Fibroblast of skin of left quadriceps (primary cell): ENCODE measurements at places on chromosomes 13 and 19.

DNA sequence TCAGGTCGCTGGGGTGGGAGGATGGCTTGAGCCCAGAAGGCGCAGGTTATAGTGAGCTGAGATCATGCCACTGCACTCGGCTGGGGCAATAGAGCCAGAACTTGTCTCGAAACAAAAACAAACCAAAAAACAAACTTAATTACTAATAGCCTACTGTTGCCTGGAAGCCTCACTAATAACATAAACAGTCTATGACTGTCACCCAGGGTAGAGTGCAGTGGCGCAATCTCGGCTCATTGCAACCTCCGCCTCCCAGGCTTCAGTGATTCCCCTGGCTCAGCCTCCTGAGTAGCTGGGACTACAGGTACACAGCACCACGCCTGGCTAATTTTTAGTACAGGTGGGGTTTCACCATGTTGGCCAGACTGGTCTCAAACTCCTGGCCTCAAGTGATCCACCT, 18.0 kb downstream of the CATSPERD start:
- DNase-seq, result no peak

GRCh38 chr13:104975272-104975671, 1560.2 kb downstream of the EFNB2 start:
- DNase-seq, result no peak

GRCh38 chr13:114078461-114079451, 53.7 kb downstream of the RASA3 start:
- peak; percentile 22 for DNase-seq

DNA sequence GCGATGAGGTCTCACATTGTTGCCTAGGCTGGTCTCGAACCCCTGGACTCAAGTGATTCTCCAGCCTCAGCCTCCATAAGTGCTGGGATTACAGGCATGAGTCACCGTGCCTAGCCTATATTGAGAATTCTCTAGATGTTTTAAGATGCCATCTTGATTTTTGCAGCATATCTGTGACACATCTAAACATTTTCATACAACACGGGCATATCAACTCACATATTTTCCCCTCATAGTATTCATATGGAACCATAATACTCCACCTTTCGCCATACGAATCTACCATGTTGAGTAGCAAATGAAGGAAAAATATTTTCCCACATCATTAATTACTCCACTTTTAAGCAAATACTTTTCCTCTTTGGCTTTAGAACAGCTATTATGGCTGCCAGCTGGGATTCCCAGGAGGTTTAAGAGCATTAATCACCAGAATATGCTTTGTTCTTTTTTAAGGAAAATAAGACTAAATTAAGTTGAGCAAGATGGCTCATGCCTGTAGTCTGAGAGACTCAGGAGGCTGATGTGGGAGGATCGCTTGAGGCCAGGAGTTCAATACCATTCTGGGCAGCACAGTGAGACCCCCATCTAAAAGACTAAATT, 56.9 kb upstream of the GTF2F2 start:
- DNase-seq, result peak; percentile 47

DNA sequence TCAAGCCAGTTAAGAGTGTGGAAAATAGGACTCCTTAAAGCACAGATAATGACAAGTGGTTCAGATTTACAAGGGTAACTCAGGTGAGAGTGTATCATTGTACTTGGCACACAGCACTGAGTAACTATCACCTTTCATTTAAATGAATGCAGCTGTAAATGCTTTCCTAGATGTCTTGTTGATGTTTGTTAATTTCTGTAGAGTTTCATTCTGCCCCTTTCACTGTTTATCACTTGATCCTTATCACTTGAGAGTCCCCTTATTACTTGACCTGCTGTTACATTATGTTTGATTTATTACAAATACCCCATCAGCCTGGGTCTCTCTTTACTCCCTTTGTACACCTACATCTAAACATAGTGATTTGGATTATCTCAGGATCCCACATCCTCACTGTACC, 38.1 kb upstream of the ZNF527 start:
- no peak for DNase-seq

- no peak for DNase-seq
These were observed 71.8 kb downstream of the SPACA7 start for GRCh38 chr13:112447761-112448603.

DNA sequence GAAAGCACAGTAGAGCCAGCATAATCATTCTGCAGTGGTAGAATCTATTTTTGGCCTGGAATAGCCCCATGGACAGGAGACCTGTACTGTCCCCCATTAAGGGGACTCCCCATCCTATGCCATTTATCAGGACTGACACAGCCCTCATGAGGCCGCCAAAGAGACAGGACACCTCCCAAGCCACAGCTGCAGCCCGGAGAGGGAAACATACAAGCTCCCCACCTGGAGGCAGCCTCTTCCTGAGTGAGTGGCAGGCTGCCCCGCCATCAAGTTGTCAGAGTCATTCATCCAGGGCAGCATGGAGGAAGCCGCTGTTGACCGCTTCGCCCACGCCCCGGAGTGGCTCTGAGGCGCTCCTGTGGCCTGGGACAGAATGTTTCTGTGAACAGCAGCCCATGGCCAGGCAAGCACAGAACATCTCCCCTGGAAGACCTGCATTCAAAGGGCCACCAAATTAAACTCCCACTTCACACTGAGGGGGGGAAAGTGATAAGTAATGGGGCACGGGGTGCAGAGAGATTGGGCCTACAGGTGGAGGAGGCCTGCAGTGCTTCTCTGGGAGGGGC, 111.3 kb downstream of the ZDHHC20 start:
- DNase-seq, result no peak

- DNase-seq, result peak; percentile 18
These were observed 8.2 kb upstream of the PCDH9 start for GRCh38 chr13:67238277-67238859.

GRCh38 chr19:33394006-33394722, 20.7 kb downstream of the CEBPG start:
- no peak for DNase-seq

- peak; percentile 30 for DNase-seq
These were observed 21.4 kb downstream of the KCTD4 start for GRCh38 chr13:45179428-45179827.

DNA sequence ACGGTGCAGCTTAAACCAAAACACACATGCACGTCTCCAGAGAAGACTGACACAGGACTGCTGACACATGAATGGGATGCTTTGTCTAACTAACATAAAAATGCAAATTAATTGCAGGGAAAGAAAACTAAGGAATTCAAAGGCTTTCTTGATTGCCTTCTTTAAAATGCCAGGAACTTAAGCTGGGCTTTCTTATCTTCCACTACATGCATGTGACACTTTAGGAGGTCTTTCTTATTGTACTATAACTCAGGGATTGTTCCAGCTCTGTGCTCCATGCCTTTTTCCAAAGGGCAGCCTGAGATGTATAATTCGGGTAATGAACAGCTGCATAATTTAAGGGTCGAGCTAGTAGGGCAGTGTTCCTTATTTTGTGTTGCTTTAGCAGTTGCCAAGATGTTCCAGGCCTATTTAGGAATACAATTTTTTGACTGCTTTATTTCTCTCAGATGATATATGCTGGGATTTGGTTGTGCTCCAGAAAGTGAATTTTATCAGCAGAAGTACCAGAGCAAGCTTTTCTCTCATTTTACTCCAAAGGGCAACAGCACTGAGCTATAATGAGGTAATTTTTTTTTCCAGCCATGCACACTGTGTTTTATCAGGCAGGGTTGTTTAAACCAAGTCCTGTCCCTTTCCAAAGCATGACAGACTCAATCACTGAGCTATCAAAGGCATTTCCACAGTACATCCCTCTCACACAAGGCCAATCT, 885.2 kb downstream of the PCDH9 start:
- DNase-seq, result no peak

- DNase-seq, result no peak
These were observed 9.6 kb upstream of the LATS2 start for GRCh38 chr13:21071015-21071414.

GRCh38 chr19:4473011-4473762, 1.1 kb downstream of the HDGFL2 start:
- DNase-seq, result no peak

DNA sequence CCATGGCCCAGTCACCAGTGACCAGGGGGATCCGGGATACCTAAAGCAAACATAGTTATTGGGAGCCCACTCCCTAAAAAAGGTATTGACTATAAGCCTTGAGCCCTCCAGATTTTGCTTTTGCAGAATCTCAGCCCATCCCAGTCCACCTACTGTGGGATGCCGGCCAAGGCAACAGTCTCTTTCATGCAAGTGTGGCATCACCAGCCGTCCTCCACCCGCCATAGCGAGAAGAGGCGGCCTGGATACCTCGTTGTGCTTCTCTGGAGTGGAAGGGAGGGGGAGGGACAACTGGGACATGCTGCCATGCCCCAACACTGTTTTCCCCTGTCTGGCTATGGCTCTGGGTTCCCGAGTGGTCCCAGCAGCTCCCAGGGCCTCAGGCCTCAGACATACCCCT, 123.4 kb downstream of the DPF1 start:
- no peak for DNase-seq

GRCh38 chr19:7720351-7720750, 11.6 kb downstream of the CLEC4G start:
- no peak for DNase-seq

GRCh38 chr13:91745967-91746366, 347.5 kb downstream of the GPC5 start:
- no peak for DNase-seq

DNA sequence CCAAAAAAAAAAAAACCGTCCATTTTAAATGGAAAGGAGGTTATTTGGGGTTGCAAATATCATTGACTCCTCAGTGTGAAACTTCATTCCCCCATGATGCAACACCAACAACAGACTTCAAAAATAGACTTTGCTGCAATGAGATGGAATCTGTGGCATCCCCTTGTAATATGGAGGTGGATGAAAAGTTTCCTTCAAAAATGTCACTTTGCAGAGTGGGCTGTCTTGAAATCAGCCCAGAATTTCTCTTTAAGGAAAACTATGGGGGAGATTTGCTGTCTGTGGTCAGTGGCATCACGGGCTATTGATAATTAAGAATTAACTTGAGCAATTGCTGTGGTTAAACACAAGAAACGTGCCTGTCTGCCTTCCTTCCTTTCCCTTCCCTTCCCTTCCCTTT, 1.5 kb downstream of the GPR18 start:
- DNase-seq, result peak; percentile 40

DNA sequence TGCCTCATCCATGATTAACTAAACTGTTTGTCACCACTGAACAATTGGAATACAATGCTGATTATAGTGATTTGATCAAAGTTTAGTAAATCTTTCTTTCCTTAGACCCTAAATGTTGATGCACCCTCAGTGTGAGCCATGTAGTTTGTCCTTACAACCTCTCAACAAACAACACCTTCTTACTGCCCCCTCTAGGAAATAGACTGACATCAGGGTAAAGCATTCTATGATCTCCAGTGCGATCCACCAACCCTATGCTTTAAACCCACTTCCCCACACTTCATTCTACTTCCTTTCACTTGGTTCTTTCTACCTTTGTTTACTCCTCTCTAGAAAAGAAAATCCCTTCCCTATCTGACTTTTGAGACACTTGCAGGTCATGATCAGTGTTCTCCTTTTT, 1842.5 kb upstream of the PRR20A start:
- no peak for DNase-seq

DNA sequence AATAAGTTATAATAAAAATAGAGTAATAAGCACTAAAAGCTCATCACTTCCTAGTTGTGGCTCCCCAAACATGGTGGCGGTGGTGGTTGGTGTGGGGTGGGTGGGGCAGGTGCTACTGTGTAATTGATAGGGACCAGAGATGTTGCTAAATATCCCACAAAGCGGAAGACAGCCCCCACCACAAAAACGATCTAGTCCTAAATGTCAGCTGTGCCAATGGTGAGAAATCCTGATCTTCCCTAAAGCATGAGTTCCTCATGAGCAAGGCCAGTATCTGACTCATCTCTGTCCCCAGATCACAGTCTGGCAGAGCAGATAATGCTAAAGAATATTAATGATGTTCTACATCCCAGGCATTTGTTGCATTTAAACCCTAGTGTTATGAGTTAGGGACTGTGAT, 1.9 kb upstream of the EDDM13 start:
- DNase-seq, result no peak

GRCh38 chr19:1864480-1865171, 1.2 kb upstream of the KLF16 start:
- DNase-seq, result no peak

DNA sequence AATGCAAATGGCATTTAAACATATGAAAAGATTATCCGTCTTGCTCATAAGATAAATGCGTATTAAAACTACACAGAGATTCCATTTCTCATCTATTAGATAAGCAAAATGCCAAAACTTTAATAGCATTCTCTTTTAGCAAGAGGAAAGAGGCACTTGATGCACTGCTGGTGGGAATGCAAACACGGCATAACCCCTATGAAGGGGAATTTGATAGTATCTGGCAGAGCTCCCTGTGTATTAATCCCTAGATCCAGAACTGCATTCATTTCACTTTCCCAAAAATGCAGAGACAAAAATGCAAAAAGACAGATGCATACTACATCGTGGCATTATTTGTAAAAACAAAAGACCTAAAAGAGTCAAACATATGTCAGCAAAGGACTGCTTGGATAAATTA, 193.6 kb upstream of the STARD13 start:
- DNase-seq, result no peak

- no peak for DNase-seq
These were observed 272.5 kb downstream of the ENOX1 start for GRCh38 chr13:43514311-43514710.

DNA sequence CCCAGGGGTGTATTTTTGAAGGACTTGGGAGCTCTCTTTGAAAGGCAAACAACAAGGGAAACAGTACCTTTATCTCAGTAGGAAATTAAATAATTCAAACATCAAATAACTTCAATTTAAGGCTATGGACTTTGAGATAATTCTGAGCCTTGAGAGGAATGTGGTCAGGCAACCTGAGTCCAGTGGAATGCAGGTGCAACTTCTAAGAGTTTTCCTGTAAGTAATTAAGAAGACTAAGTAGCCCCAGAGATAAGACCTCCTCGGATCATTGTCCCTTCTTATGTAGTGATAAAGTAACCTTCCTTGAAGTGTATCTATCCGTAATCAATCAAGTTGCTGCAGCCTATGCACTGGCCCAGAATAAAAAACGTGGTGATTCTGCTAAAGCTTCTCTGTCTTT, 29.2 kb downstream of the ZNF701 start:
- no peak for DNase-seq

- DNase-seq, result no peak
These were observed 489 bp upstream of the ZNF653 start for GRCh38 chr19:11506101-11506555.

DNA sequence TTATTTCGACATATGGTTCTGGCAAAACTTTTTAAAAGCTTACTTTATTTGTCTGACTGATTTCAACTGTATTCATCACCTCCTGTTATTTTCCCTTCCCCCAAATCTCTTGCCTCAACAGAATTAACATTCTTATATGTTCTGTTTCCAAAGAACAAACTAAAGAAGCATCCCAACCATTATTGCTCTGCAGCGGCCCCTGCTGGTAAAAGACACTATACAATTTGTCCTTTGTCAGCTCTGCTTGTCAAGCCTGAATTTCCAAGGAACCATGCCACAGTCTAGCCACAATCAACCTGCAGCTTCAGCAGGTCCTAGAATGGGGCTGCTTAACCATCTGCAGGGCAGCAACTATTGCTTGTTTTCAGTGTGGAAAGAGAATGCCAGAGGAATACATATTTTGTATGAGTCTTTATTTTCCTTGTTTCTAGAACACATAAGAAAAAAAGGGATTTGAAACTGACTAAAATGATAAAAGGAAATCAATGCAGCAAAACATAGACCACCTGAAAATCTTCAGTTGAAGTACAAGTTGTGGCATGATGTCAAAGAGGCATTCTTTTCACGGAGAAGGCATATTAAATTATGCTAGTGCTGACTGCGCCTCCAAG, 845.3 kb downstream of the DIAPH3 start:
- peak; percentile 47 for DNase-seq

- DNase-seq, result no peak
These were observed 592.6 kb downstream of the TBC1D4 start for GRCh38 chr13:74889321-74889720.

- DNase-seq, result peak; percentile 45
These were observed 6.4 kb upstream of the PROZ start for GRCh38 chr13:113151745-113152690.
